GM23338 (cell line): ENCODE measurements at places on chromosomes 11 and 22. TPM values are rescaled to one million over a fixed set of nuclear protein-coding genes. Genes with fewer than 3 reads are reported as not detected.
A peak's percentile ranks its signal among the peaks of the same experiment; 100 is the strongest.

NPAS4 gene
- 0.66 and 0.71 TPM in 2 replicates for polyA plus RNA-seq

DNA sequence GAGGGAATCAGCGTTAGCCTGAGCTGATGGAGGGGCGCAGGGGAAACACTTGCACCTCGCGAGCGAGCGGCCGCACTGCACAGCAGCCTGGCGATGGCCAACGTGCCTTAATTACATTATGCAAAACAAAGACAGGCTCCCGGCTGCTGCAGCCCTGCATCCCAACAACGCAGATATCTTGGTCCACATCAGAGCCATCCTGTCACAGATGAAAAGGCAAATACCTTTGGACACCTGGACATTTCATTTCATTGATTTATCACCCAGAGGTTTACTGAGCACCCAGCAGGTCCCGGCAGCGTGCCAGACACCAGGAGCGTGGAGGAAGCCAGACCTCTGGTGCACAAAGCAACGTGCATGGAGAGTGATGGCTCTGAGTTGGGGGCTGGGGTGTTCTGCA lies 843.0 kb downstream of the TBC1D22A start:
- H3K27ac ChIP-seq, result no peak overlapping the region
- no peaks in the 10 kb centered on the region for H3K27me3 ChIP-seq
- DNase-seq, result no peak
- peaks cover 3% of the 10 kb centered on the region; the same call in 1 of the 2 replicates for H3K36me3 ChIP-seq
- H3K4me1 ChIP-seq, result no peaks in the 10 kb centered on the region

DNA sequence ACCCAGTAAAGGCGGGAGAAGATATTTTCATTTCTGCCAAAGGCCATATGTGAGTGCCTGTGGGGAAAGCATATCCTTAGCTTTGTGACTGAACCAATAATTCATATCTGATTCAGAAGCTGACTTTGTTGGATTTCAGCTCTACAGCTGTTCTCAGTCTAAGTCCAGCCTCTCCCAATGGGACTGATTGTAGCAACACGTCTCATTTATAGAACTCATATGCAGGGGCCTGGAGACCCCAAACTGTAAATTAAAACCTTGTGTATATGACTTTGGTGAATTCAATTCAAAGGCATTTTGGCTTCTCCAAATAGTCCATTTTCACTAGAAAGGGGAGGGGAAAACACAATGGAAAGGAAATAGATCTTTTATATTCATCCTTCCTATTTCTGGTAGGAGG lies 250.4 kb upstream of the SORL1-AS1 start:
- DNase-seq, result no peak
- H3K4me3 ChIP-seq, result no peak overlapping the region
- H3K4me1 ChIP-seq, result peaks cover 14% of the 10 kb centered on the region
- H3K27ac ChIP-seq, result no peak overlapping the region
- H3K27me3 ChIP-seq, result no peaks in the 10 kb centered on the region

GRCh38 chr22:22721681-22722354 lies 77.4 kb downstream of the GGTLC2 start:
- H3K4me1 ChIP-seq, result no peaks in the 10 kb centered on the region
- no peak overlapping the region for H3K4me3 ChIP-seq
- H3K27me3 ChIP-seq, result peaks cover 100% of the 10 kb centered on the region
- H3K36me3 ChIP-seq, result no peaks in the 10 kb centered on the region

DNA sequence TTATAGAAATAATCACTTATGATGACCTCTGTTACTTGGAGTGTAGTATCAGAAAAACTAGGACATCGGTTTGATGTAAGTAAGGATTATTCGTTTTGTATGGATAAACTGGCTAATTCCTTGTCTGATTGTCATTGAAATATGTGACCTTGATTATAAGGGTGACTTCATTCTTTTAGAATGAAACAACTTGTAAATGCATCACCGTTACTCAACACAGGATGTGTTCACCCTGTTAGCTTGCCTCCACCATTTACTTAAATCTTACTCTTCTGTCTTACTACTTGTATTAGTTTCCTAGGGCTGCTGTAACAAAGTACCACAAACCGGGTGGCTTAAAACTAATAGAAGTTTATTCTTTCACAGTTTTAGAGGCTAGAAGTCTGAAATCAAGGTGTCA lies 7.9 kb downstream of the SFI1 start:
- no peaks in the 10 kb centered on the region for H3K27me3 ChIP-seq
- DNase-seq, result no peak
- no peak overlapping the region for H3K4me3 ChIP-seq
- H3K27ac ChIP-seq, result no peak overlapping the region
- no peaks in the 10 kb centered on the region; the same call in 1 of the 2 replicates for H3K36me3 ChIP-seq
- no peaks in the 10 kb centered on the region for H3K4me1 ChIP-seq

DNA sequence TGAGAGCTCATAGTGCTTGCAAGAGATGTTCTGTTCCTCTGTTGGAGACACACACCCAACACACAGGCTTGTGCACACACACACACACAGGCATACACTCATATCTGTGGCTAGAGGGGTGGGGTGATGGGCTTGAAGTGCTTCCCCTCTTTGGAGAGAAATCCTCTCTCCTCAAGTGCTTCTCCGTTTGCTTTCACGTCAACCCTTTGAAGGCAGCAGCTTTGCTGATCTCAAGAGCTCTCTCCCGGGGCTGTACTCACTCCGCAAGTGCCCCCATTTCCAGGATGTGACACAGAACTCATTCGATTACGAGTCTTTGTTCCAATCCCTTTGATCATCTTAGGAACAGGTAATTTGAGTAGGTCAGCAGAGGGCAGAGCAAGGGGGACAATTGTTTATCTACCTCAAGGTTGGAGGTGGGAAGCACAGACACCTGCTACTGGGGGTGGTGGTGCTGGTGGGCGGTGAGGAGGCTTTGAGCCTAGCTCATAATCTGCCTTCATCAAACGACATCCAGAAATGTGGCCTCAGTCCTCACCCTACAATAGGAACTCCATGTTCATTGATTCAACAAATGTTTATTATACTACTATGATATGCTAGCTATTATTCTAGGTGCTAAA lies 529.8 kb upstream of the CADM1 start:
- H3K27ac ChIP-seq, result no peak overlapping the region
- DNase-seq, result peak; percentile 51
- H3K36me3 ChIP-seq, result no peaks in the 10 kb centered on the region
- no peaks in the 10 kb centered on the region for H3K27me3 ChIP-seq

- no peaks in the 10 kb centered on the region for H3K27me3 ChIP-seq
- no peaks in the 10 kb centered on the region for H3K36me3 ChIP-seq
- no peak overlapping the region for H3K4me3 ChIP-seq
- no peaks in the 10 kb centered on the region; the same call in 1 of the 2 replicates for H3K4me1 ChIP-seq
- DNase-seq, result no peak
These were observed 23.5 kb upstream of the CRYBB3 start for GRCh38 chr22:25176175-25176574.

- DNase-seq, result no peak
- H3K4me3 ChIP-seq, result no peak overlapping the region
- H3K27ac ChIP-seq, result no peak overlapping the region
- H3K4me1 ChIP-seq, result no peaks in the 10 kb centered on the region
- H3K27me3 ChIP-seq, result no peaks in the 10 kb centered on the region
These were observed 157.1 kb downstream of the BLID start for GRCh38 chr11:121958971-121959325.

- DNase-seq, result no peak
- no peak overlapping the region for H3K27ac ChIP-seq
- H3K36me3 ChIP-seq, result no peaks in the 10 kb centered on the region
These were observed 11.2 kb downstream of the OR5M11 start for GRCh38 chr11:56531856-56532255.
